GM23248 (cell line): ENCODE measurements at places on chromosomes 13 and 19.

- no peaks in the 10 kb centered on the region for H3K4me1 ChIP-seq
- H3K36me3 ChIP-seq = no peaks in the 10 kb centered on the region
- H3K27me3 ChIP-seq = no peaks in the 10 kb centered on the region
- no peak overlapping the region for H3K27ac ChIP-seq
- H3K4me3 ChIP-seq = no peak overlapping the region
Observed at GRCh38 chr13:102972191-102972590, 94.0 kb downstream of the SLC10A2 start.

DNA sequence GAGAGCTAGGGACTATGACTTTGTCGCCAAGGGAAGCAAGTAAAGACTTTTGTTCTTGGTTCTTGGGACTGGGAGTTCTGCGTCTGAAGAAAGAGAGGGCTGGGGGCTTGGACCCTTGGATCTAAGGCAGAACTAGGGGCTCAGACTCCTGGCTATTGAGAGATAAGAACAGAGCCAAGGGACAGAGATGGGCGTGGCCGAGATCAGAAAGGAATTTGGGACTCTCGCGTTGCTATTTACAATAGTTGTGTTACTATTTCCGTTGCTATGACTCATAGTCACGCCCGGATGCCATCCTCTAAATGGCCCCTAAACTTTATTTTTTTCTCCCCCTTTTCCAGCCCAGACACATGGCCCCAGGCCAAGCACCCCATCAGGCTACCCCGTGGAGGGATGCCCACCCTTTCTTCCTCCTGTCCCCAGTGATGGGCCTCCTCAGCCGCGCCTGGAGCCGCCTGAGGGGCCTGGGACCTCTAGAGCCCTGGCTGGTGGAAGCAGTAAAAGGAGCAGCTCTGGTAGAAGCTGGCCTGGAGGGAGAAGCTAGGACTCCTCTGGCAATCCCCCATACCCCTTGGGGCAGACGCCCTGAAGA lies 759 bp downstream of the PPP1R15A start:
- H3K27ac ChIP-seq = peak overlapping the region; percentile 100
- peak overlapping the region; percentile 94 for H3K4me3 ChIP-seq
- peak; percentile 98 for DNase-seq
- peaks cover 42% of the 10 kb centered on the region for H3K36me3 ChIP-seq
- H3K4me1 ChIP-seq = peaks cover 19% of the 10 kb centered on the region

GRCh38 chr13:42883771-42884467 lies 102.5 kb downstream of the FAM216B start:
- peak; percentile 70 for DNase-seq
- H3K27ac ChIP-seq = no peak overlapping the region
- no peaks in the 10 kb centered on the region for H3K27me3 ChIP-seq
- H3K4me1 ChIP-seq = peaks cover 15% of the 10 kb centered on the region
- no peaks in the 10 kb centered on the region for H3K36me3 ChIP-seq

DNA sequence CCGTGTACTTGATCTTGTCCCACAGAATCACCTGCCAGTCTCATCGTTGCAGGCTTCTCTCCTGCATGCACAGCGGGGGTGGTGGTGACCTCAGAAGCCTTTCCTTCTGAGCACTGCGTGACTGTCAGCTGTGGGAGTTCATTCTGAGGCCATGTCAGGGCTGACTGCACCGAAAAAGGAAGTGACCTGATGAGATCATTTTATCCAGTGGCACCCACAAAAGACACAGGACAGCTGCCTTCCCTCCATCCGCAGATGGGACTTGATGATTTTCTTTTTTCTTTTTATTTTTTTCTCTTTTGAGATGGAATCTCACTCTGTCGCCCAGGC lies 89.7 kb downstream of the RAB20 start:
- DNase-seq = peak; percentile 9
- no peaks in the 10 kb centered on the region for H3K4me1 ChIP-seq
- H3K27me3 ChIP-seq = no peaks in the 10 kb centered on the region
- H3K36me3 ChIP-seq = peaks cover 6% of the 10 kb centered on the region; the same call in 1 of the 2 replicates

GRCh38 chr19:50003810-50004419 lies 21.3 kb downstream of the VRK3 start:
- peak overlapping the region; percentile 82 for H3K27ac ChIP-seq
- no peaks in the 10 kb centered on the region for H3K27me3 ChIP-seq
- peaks cover 10% of the 10 kb centered on the region for H3K4me1 ChIP-seq
- H3K36me3 ChIP-seq = peaks cover 16% of the 10 kb centered on the region; the same call in 1 of the 2 replicates

GRCh38 chr13:110197026-110197425 lies 109.9 kb downstream of the COL4A1 start:
- peaks cover 9% of the 10 kb centered on the region; the same call in 1 of the 2 replicates for H3K36me3 ChIP-seq
- H3K4me3 ChIP-seq = no peak overlapping the region

DNA sequence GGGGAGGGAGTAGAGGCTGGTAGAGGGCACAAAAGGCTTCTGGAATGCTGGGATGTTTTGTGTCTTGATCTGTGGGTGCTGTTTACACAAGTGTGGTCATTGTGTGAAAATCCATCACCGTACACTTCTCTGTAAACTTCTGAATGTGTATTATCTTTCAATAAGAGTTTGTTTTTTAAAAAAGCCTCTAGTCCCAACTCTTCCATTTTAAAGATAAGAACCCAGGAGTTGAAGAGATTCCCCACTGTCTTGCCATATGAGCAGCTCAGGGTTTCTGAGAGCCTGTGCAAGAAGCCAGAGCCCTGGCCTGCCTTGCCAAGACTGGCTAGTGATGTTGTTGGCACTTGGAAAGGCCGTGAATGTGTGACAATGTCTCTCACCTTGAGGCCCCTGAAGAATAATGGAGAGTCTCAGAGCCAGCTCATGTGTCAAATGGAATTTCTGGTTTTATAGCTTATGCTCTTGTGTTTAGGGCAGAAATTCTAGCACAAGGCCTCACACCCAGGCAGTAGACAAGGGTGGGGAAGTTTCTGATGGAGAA lies 57.5 kb upstream of the NPAS1 start:
- no peak overlapping the region for H3K4me3 ChIP-seq
- no peak for DNase-seq
- H3K27ac ChIP-seq = peak overlapping the region; percentile 97
- H3K36me3 ChIP-seq = peaks cover 6% of the 10 kb centered on the region; the same call in 1 of the 2 replicates

DNA sequence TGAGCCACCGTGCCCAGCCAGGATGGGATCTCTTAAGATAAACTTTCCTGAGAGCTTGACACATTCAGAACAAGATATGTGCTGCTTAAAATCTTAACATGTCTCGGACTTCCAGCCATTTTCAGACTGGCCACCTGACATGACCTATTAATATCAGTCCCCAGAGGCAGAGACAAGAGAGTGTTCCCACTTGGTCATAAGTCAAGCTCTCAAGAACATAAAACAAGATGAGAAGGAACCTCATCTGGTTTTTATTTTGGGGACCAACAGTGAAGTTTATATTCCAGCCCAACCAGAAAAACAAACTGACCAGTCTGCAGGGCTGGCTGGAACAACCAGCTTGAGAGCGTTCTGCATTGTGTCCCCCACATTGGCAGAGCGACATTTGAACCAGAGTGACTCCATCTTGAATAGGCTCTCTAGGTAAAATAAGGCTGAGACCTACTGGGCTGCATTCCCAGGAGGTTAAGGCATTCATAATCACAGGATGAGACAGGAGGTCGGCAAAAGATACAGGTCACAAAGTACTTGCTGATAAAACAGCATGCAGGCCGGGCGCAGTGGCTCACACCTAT lies 21.8 kb upstream of the PLEKHF1 start:
- H3K4me1 ChIP-seq = peaks cover 10% of the 10 kb centered on the region
- H3K4me3 ChIP-seq = no peak overlapping the region
- no peaks in the 10 kb centered on the region for H3K36me3 ChIP-seq
- peaks cover 6% of the 10 kb centered on the region for H3K27me3 ChIP-seq
- H3K27ac ChIP-seq = no peak overlapping the region

- no peaks in the 10 kb centered on the region for H3K4me1 ChIP-seq
- H3K27ac ChIP-seq = no peak overlapping the region
- H3K27me3 ChIP-seq = no peaks in the 10 kb centered on the region
- DNase-seq = peak; percentile 24
Observed at GRCh38 chr13:23392313-23392712, 41.2 kb downstream of the SACS start.

- H3K27ac ChIP-seq = no peak overlapping the region
- H3K27me3 ChIP-seq = no peaks in the 10 kb centered on the region
- H3K36me3 ChIP-seq = no peaks in the 10 kb centered on the region
Observed at GRCh38 chr19:10068205-10068604, 17.9 kb upstream of the SHFL start.

DNA sequence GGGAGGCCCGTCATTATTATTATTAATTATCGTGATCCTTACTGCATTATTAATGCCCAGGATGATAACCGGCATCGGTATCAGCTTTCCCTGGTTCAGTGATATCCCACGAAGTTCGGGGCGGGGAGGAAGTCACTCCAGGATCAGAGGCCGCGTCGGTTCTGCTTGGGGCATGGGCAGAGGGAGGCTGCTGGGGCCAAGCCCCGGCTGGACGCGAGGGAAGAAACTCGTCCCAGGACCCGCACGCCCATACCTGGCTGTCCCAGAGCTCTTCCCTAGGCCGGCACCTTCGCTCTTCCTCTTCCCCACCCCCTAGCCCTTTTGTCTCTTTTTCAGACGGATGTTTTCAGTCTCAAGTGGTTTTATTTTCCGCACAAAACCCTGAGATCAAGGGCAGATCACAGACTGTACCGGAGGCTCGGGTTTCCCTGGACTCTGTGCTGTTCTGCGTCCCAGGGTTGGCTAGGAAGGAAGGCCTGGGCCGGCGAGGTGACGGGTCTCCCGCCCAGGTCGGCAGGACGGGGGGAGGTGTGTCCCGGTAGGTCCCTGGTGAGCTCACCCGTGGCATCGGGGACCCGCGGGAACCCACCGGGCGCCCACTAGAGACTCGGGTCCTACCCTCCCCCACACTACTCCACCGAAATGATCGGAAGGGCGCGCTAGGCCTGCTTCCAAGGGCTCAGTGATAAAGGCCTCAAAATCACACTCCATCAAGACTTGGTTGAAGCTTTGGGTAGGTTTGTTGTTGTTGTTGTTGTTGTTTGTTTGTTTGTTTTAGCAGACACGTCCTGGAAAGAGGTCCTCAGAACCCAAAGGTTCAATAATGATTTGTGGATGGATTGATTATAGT lies 7.9 kb downstream of the ZIC2 start:
- H3K27ac ChIP-seq = no peak overlapping the region
- no peak overlapping the region for H3K4me3 ChIP-seq
- DNase-seq = no peak
- H3K36me3 ChIP-seq = no peaks in the 10 kb centered on the region

DNA sequence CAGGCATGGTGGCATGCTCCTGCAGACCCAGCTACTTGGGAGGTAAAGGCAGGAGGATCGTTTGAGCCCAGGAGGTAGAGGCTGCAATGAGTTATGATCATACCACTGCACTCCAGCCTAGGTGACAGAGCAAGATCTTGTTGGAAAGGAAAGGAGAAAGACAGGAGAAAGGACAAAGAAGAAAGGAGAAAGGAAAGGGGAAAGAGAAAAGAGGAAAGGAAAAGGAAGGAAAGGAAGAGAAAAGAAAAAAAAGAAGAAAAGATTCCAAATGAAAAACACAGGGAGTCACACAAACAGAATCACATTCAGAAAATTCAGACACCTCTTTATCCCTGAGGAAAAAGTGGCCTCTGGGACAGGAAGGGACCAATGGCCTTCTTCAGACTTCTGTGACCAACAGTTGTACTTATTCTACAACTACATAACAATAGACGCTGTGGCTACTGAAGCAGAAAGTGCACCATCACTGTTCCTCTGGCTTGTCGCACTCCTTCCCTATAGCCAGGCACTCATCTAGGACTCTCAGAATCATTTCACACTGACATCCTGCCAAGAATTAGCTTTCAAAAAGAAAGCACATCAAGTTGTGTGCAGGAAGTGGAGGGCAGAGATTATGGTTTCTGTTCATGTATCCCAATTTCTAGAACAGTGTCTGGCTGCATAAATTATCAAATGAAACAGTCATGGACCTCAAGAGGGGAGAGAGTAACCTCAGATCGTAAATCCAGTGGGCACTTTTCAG lies 5.9 kb downstream of the MTMR6 start:
- no peak overlapping the region for H3K27ac ChIP-seq
- DNase-seq = no peak
- no peak overlapping the region for H3K4me3 ChIP-seq

DNA sequence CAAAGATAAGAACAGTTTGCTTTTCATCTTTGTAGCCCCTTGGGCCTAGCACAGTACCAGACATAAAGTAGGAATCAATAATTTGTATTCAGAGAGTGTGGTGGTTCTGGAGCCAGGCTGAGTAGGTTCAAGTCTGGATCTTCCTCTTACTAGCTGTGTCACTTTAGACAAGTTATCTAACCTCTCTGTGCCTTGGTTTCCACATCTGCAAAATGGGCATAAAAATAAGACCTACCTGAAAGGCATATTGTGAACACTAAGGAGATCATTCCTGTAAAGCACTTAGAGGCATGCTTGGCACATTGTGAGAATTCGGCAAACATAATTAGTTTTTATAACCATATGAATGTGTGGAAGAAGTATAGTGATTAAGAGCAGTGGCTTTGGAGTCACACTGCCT lies 95.8 kb downstream of the MBNL2 start:
- H3K36me3 ChIP-seq = 0 out of 2 replicates have a peak, but pooled peaks cover 4% of the 10 kb centered on the region
- no peak overlapping the region for H3K27ac ChIP-seq
- H3K4me3 ChIP-seq = no peak overlapping the region
- H3K27me3 ChIP-seq = no peaks in the 10 kb centered on the region

GRCh38 chr13:50613356-50613831 lies 230.1 kb downstream of the DLEU7 start:
- DNase-seq = peak; percentile 31
- H3K4me1 ChIP-seq = peaks cover 25% of the 10 kb centered on the region
- no peaks in the 10 kb centered on the region for H3K36me3 ChIP-seq
- no peak overlapping the region for H3K27ac ChIP-seq
- no peak overlapping the region for H3K4me3 ChIP-seq
- H3K27me3 ChIP-seq = no peaks in the 10 kb centered on the region

DNA sequence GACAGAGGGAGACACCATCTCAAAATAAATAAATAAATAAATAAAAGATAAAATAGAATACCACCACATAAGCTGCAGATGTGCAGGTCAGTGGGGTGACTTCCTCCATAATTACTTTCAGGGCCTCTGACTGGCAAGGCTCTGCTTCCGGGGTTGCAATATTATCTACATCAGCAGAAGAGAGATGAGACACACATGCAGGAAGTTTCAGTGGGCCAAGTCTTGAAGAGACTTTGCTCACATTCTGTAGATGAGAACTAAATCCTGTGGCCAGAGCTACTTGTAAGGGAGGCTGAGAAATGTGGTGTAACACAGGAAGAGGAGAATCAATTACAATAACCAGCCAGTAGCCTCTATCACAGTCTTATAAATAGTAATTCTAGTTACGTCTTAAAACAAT lies 89.9 kb upstream of the MAB21L1 start:
- H3K4me3 ChIP-seq = no peak overlapping the region
- no peaks in the 10 kb centered on the region for H3K4me1 ChIP-seq
- H3K27ac ChIP-seq = no peak overlapping the region
- DNase-seq = no peak
- H3K27me3 ChIP-seq = no peaks in the 10 kb centered on the region

DNA sequence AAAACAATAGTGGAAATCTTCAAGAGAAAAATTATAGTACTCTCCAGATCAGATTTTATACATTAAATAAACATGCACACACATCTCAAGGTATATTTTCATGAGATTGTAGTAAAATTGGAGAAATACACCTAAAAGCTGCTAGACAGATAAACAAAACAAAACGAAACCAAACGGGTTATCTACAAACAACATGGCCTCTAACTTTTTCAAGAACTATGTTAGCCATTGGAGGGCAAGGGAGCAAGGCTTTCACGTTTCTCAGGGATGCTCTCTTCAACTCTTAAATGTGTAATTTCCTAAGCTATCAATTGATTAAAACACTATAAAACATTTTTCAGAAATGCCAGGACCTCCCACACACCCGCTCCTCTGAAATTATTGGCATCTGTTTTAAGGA lies 1262.4 kb upstream of the PCDH20 start:
- H3K27me3 ChIP-seq = no peaks in the 10 kb centered on the region
- no peak overlapping the region for H3K4me3 ChIP-seq
- H3K27ac ChIP-seq = no peak overlapping the region
- H3K36me3 ChIP-seq = no peaks in the 10 kb centered on the region
